ENCODE measurements at places on chromosomes 6 and 20.

GRCh38 chr6:159400826-159401225, 231.6 kb downstream of the FNDC1 start:
- DNase-seq = no peak

DNA sequence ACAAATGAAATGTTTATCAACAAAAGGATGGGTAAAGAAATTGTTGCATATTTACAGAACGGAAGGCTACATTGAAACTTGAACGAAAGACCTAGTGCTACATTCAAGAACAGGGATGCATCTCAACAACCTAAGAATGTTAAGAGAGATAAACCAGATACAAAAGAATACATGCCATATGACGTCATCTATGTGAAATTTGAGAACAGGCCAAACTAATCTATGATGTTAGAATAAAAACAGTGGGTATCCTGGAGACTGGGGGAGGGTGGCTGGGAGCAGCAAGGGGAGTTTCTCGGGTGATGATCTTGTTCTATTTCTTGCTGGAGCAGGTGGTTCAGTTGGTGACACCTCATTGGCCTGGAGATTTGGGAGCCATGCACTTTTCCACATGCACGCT, 81.5 kb downstream of the SULF2 start:
- DNase-seq = no peak

- no peak for DNase-seq
Measured at GRCh38 chr6:104929353-104929752, 27.6 kb upstream of the LIN28B start.

- no peak for DNase-seq
Measured at GRCh38 chr6:115363379-115363778, 697.3 kb downstream of the FRK start.

DNA sequence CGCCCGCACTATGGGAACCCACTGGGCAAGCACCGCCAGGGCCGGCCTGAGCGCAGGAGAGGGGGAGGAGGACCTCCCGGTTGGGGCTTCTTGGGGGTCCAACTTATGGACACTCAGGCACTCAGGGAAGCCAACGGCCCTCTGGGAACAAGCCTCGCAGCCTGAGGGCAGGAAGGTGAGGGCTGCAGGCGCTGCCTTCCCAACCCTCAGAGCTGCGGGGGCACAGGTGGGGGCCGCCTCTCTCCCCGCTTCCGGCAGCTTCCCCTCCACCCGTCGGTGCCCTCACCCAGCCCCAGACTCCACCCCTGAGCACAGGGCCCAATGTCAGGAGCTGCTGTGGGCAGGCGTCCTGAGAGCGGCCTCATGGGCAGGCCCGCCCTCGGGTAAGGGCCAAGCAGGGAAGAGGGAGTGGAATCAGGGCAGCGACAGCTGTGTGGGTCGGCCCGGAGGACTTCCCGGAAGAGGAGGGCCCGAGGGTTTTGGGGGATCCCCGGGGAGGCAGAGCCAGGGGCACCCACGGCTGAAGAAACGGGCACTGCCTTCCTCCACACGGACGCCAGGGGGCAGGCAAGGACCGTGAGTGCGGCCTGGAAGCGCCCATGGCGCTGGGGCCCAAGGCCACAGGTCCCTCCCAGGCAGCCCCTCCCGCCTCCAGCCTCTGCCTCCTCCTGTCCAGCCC, 488 bp upstream of the PTK6 start:
- peak; percentile 99 for DNase-seq

Measured in HuH-7.5 (cell line).